HFF-Myc (cell line): ENCODE measurements at places on chromosomes 13 and 19.

- peak; percentile 59 for DNase-seq
These were observed 55.7 kb downstream of the FAM216B start for GRCh38 chr13:42836930-42837690.

DNA sequence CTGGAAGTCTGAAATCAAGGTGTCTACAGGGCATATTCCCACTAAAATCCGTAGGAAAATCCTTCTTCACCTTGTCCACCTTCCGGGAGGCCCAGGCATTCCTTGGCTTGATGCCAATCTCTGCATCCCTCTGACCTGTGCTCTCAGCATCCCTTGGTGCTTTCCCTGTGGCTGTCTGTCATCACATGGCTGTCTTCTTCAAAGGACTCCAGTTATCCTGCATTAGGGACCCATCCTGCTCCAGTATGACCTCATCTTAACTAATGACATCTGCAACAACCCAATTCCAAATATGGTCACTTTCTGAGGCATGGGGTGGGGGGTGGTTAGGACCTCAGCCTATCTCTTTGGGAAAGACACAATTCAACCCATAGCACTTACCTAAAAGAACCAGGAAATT is 423.8 kb downstream of the IRS2 start:
- DNase-seq = no peak

GRCh38 chr19:18894254-18895037 is 1.5 kb downstream of the CERS1 start:
- no peak for DNase-seq

GRCh38 chr13:27813826-27814225 is 21.5 kb downstream of the GSX1 start:
- DNase-seq = no peak

GRCh38 chr19:44059229-44059628 is 7.4 kb downstream of the ZNF223 start:
- DNase-seq = no peak

DNA sequence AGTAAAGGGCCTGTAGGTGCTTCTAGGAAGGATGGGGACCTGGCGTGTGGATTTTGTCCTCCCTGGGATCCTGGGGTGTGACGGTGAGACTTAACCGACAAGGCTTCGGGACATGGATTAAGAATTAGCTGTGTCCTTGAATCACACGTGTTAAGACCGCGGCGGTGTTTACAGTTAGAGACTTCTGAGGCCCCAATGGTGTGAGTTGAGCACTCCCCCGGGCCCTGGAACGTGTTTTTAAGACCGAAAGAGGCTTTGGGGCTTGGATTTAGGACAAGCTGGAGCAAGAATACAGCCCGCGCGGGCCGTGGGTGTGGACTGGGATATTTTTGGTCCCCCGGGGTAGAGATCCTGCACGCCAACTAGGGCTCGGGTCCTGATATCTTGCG is 1.2 kb upstream of the SLC27A1 start:
- DNase-seq = no peak

GRCh38 chr13:36337938-36338641 is 8.1 kb downstream of the SPART start:
- no peak for DNase-seq

GRCh38 chr19:18649371-18650020 is 12.7 kb downstream of the KLHL26 start:
- DNase-seq = no peak

DNA sequence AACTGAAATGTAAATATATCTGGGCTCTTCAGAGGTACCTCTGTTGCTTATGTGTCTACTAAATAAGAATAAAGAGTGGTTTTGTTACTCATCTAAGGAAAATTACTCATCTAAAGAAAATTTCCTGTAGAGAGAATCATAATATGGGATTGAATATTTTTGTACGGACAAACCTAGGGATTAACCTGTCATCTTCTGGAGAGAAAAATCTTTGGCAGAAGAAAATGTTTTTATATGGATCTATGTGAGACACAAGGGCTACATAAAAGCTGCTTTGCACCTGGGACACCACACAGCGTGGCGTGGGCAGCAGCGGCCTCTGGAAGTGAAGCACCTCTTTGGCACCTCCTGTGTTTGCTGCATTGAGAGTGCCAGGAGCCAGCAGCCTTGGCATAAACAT is 242.9 kb upstream of the DACH1 start:
- DNase-seq = no peak

GRCh38 chr13:29566206-29566605 is 29.3 kb downstream of the SLC7A1 start:
- DNase-seq = no peak

DNA sequence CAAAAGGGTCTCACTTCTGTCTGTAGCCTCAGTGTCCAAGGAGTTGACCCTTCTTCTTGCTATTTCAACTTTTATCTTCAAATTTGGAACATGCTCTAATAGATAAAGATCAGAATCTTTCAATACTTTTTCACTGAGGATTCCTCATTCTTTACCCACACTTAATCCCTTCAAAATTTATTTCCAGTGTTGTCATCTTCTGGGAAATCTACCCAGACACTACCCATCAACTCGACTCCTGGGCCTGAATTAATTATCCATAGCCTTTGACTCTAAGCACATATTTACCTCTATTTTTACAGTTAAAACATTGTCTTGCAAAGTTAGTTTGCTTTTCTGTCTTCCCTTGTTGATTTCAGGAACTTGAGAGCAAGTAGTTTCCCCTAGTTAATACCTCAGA is 1022.5 kb downstream of the PCDH9 start:
- no peak for DNase-seq

DNA sequence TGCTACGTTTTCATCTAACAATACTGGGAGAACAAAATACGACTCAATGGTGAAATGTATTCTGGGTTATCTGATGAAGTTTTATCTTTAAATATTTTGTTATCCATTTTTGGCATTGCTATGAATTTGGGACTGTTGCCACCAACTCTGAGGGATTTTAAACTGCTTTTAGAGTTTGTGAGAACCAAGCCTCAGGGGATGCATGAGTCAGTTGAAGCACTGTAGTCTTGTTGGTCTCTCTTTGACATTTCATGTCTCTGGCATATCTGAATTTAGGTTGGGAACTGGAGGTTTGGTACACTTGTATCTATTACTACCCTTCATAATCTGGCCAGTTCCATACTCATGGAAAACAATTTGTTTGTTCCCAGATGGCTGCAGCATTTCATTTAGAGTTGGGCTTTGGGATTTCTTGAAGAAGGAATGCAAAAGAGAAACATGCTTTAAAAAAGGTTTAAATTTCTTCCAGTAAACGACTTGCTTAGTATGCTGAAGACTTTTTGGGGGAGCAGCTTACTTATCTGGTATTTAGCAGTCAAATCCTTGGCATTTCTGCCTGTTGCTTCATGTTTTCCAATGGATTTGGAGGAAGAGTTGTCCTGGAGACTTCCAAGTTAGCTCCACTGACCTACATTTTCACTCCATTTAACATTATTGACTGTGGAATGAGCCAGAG is 28.9 kb downstream of the ARHGEF7 start:
- no peak for DNase-seq

DNA sequence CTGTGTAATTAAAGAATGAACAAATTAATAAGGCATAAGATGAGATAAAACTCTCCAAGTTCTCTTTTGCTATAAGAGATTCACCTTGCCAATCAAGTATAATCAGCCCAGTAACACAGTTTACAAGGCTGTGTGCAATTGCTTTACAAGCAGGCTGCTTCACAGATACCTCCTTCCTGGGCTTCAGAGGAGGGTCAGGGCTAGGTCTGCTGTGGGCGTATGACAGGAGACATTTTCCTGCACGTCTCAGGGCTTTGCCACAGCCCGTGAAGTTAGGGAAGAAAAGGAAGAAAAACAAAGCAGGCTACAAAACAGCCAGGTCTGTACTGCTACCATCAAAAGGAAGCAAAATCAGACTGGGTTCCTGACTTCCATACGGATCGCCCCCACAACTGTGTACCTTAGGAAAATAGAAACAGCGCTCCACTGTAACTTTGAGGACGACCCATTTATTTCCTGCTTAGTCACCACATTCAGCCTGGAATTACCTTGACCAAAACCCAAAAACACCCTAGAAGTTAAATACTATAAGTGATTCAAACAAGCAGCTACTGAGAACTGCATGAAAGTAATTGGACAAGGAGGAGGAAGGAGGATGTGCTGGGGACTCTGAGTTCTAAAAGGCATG is 12.4 kb downstream of the EFNB2 start:
- DNase-seq = no peak

GRCh38 chr19:50836543-50837195 is 3.3 kb upstream of the KLK15 start:
- no peak for DNase-seq
